ENCODE measurements at places on chromosomes 7 and 10.

DNA sequence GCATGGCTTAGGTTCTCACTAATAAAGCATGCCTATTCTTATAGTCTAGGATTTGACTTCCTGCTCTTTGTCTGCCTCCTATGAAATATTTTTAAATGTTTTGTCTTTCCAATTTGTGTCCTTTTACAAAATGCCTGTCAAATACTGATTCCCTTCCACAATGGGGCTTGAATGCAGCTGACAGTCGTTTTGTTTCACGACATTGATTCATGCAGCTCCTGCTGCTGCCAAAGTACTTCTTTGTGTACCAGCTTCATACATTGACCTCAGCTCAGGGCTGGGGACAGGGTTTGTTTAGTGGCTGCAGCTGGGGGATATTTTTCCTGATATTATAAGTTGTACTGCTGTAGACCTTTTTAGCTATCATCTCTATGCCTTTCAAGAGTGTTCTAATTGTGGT lies 371.9 kb upstream of the CHRM2 start:
- peak; percentile 11 for DNase-seq

GRCh38 chr7:24477398-24478136 lies 95.7 kb upstream of the PALS2 start:
- DNase-seq, result peak; percentile 73

DNA sequence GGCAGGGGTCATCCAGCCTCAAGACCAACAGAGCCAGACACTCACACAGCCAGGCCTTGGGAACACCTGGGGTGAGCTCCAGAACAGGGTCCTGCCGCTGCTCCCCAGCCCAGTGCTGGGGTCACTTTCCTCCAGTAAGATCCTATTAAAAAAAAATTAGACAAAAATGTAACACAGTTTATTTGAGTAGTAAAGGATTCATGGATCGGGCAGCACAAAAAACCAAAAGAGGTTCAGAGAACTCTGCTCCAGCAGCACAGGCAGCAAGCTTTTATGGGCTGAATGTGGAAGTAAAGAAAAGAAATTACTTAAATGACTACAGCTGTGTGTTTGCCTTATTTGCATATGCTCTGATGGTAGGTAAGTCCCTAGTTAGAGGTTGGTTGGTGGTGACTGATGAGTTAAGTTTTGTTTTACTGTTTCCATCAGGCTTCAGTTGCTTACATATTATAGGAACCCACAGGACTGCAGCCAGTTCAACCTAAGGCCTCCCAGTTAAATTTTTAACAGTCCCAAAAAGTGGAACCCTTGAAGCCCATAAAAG lies 80.5 kb upstream of the FGFR2 start:
- DNase-seq, result no peak

DNA sequence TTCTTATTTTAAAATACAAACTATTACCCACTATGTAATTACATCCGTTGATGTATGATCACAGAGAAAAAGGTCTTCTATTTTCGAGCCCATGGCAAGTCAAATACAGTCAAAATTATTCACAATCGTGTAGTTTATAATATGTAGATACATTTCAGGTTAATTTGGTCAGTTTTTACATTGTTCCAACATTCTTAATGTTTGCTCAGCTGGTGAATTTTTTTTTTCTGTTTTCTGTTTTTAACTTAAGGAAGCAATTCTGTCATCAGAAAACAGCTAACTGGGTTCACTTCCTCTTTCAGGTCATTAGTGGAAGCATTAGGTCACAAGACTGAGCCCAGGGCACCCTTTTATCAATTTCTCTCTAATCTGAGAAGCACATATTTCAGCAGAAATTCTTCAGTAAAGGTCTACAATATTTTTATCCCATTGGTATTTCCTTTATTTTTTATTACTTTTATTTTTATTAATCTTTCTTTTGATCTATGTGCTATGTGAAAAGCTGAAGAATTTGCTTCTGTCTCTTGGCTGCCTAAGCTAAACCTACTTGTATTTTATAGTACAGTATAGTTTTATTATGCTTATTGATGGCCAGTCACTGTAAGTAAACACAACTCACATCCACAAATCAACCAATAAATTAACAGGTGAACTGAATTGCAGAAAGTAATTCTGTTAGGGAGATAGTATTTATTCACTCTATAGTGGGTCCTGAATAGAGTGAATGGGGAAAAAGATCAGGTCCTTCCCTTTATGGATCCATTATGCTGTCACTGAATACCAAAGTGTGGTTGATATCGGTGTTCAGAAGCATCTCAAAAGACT lies 84.6 kb downstream of the ICA1 start:
- DNase-seq, result no peak

DNA sequence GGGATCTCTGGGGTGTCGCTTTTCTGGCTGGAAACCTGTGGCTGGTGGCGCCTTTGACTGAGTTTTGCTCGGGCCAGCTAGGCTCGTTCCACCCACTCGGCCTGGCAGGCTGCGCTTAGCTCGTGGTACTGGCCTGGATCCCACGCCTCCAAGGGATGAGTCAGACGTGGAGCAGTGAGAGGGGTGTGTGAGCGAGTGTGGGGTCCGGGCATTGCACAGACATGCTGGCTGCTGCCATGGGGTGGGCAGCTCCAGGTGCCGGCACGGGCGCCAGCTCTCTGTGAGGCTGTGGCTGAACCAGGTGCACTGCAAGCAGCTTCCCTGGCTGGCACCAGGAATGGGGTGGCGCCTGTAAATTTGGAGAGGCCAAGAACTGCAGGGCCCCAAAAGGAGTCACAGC lies 63.1 kb upstream of the CACNA2D1 start:
- peak; percentile 52 for DNase-seq

- DNase-seq, result no peak
These were observed 344.0 kb downstream of the ARL4A start for GRCh38 chr7:13031468-13031867.

- DNase-seq, result no peak
These were observed 122.4 kb upstream of the PPP2R2D start for GRCh38 chr10:131778385-131778784.

GRCh38 chr10:29941476-29941875 lies 117.9 kb downstream of the JCAD start:
- no peak for DNase-seq

DNA sequence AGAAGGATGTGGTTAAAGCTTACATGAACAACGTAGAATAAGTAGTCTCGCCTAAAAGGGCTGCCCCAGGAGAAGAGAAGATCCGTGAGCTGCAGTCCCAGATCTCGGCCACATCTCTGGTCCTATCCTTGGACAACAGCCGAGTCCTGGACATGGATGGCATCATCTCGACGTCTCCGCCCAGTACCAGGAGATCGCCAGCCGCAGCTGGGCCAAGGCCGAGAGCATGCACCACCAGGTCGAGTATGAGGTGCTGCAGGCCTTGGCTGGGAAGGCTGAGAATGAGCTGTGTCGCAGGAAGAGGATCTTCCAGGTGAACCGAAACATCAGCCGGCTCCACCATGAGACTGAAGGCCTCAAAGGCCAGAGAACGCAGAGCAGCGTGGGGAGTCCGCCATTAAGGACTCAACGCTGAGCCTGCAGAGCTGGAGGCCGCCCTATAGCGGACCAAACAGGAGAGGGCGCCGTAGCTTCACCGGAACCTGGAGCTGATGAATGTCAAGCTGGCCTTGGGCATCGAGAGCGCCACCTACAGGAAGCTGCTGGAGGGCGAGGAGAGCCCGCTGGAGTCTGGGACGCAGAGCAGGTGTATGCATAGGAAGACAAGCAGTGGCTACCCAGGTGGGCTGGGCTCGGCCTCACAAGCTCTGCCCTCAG lies 22.2 kb downstream of the LIPK start:
- DNase-seq, result no peak

DNA sequence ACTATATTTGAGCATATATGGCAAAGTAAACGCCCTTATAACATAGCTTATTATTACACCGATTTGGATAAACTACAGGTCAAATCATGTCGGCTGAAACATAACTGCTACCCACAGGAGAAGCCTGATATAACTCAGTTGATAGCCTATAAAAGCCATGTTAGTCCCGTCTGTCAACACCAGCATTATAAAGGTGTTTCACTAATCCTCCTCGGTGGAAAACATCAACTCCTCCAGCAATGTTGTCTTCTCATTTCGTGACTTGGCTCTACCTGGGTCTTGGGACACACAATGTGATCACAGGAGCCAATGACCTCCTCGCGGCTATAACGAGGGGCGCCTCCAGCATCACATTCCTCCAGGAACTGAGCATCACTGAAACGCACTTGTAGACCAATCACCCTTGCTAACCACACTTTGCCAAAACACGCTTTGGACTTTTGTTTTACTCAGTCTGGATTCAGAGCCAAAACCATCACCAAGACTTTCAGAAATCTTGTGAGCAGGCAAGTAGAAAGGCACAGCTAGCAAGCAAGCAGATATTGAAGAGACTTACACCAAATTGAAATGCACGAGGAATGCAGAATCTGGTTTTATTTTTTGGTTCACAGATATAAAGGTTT lies 269.7 kb upstream of the NFE2L3 start:
- DNase-seq, result no peak

DNA sequence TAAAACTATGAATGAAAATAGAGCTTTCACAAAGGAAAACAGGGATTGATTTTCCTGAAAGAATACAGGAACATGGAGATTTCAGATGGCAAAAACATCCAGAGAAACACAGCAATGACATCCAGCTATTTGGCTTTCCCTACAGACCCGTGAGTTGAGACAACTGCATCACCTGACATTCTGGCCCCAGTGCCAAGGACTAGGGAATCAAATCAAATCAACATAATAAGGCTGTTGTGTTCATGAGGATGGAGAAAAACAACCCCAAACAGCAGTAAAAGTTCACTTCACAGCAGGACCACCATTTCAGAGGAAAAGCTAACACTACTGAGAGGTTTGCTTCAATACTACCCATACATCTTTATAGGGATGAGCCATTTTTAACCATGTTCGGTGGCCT lies 25.5 kb downstream of the ETV1 start:
- no peak for DNase-seq

GRCh38 chr7:83786858-83787257 lies 137.9 kb upstream of the SEMA3E start:
- no peak for DNase-seq

DNA sequence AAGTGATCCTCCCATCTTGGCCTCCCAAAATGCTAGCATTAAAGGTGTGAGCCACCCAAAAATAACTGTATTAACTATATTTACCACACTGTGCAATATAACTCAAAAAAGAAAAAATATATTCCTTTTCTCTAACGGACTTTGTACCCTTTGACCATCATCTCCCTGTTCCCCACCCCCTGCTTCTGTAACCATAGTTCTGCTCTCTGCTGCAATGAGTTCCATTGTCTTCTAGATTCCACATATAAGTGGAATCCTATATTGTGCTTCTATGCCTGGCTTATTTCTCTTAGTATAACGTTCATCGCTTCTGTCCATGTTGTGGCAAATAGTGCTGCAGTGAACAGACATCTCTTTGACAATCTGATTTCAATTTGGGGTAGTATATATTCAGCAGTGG lies 4.2 kb downstream of the TMEM248 start:
- no peak for DNase-seq

DNA sequence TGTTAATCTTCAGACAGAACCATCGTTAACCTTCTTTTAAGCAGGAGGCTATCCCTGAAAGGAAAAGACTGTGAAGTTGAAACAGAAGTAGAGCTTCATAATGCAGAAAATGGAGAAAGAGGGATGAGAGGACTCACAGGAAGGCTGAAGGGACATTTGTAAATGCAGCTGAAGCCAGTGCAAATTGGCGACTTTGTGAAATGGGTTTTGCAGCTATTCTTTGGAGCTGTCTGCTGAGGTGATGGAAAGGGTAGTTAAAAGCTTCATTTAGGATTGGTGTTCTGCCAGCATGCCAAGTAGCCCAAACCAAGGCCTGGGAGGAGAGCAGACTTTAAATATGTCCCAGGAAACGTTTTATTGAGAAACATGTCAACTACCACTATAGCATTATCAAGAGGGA lies 122.7 kb downstream of the INSYN2A start:
- no peak for DNase-seq

- no peak for DNase-seq
These were observed 42.6 kb downstream of the GPR37 start for GRCh38 chr7:124723012-124723411.

GRCh38 chr10:132132421-132132841 lies 54.3 kb upstream of the DPYSL4 start:
- no peak for DNase-seq

DNA sequence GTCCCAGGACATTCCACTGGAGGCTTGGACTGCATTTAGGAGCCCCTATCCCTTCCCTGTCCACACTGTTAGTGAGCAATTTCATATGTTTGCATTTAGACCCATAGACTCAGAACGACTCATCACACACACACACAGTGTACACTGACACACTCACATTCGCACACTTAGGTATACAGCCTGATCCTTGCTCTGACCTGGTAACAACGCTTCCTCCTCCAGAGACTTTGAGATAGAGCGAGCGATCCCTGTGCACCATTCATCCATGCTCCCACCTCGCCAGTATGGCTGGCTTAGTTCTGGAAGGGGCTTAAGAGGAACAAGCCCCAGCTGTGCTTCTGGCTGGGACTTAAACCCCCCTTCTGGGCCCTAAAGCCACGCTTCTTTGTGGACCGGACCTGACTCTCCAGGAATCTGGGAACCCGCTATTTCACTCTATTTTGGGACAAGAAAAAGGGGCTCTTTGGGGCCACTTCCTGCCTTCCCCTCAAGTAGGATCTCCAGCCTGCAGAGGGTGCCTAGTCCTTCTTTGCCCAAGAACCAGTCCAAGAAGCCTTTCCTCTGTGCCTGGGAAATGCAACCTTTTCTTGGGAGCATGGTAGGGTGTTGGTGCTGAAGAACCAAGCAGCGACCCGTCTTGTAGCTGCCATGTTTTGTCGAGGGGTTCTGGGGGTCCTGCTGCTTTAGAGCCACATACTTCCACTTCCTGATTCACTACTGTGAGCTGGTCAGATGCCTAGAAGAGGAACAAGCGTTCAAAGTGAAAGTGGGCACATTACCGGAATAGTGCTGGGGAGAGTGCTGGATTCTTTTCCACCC lies 1.1 kb upstream of the HOXA13 start:
- DNase-seq, result no peak

GRCh38 chr7:16933296-16934279 lies 51.8 kb upstream of the AGR3 start:
- DNase-seq, result no peak

GRCh38 chr10:52322936-52323335 lies 8.9 kb downstream of the DKK1 start:
- DNase-seq, result no peak

DNA sequence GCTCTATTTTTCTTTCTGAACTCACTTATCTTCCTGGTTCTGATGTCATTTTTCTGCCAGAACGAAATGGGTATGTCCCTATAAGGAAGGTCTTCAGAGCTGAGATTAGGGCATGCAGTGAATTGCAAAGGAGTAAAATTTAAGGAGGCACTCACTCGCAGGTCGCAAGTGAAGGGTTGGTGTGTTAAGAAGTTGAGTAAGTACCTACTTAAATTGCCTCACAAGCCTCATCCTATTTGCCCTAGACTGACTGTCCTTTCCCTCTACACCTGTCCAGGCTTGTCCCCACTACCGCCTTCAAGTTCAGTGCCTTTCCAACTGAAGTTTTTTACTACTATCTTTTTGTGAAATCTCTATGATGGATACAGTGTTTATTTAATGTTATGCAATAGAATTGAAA lies 191.5 kb downstream of the AHR start:
- no peak for DNase-seq

- DNase-seq, result no peak
These were observed 1014.6 kb downstream of the GATA3 start for GRCh38 chr10:9069136-9069535.
